ENCODE measurements at places on chromosomes 5 and 9. TPM values are rescaled to one million over a fixed set of nuclear protein-coding genes. Genes with fewer than 3 reads are reported as not detected.

The PCDHGA1 gene
- 0.52 TPM for total RNA-seq

The SAXO1 gene
- not detected for total RNA-seq

The SH3PXD2B gene
- total RNA-seq: 12.0 TPM

The OTULINL gene
- total RNA-seq: 6.3 TPM
